ENCODE measurements at places on chromosomes 6 and 20.
A peak's percentile ranks its signal among the peaks of the same experiment; 100 is the strongest.

GRCh38 chr6:128491100-128491581 is 29.3 kb downstream of the PTPRK start:
- DNase-seq, result peak; percentile 6

DNA sequence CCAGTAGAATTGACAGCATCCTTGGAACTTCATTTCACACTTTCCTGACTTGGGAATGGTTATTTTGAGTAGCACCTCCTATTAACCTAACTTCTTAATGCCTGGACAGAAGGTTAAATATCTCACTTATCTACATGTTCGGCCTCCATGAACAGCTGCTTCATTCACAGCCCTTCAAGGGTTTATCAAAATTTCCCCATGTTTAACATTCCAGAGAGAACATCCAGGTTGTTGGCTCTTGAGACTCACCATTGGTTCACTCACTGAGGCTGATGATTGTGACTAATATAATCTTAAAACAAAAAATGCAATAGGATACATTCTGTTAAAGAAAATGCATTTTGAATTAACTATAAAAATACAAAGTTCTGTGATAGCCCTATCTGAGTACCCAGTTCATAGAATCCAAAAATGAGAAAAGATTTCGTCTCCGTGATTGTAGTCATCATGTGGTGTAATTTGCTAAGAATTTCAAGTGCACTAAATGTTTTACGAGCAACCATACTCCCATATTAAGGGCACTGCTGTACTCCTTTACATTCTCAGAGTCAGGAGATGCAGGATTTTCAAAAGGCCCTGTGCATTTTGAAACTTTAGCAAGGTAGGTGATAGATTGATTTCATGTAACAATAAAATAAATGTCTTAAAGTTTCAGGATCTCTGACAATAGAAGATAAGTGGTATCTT is 260.6 kb upstream of the TAB2 start:
- peak; percentile 23 for DNase-seq

DNA sequence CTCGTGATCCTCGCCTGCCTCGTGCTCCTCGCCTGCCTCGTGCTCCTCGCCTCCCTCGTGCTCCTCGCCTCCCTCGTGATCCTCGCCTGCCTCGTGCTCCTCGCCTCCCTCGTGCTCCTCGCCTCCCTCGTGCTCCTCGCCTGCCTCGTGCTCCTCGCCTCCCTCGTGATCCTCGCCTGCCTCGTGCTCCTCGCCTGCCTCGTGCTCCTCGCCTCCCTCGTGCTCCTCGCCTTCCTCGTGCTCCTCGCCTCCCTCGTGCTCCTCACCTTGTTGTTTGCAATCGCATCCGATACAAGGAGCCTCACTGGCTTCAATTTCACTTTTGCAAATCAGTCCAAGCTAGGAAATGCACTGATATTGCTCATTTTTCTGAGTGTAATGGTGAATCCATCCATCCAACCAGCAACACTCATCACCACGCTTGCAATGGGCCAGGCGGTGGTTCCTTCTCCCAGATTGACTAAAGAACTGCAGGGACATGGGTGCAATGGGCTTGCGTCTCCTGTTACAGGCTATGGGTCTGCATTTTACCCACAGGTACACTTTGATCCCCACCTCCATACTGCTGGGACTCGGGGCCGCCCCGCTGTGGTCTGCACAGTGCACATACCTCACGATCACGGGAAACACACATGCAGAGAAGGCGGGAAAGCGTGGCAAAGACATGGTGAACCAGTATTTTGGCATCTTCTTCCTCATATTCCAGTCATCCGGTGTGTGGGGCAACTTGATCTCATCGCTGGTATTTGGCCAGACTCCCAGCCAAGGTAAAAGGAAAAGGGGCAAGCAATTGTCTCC is 4.6 kb downstream of the UNC93A start:
- DNase-seq, result no peak

DNA sequence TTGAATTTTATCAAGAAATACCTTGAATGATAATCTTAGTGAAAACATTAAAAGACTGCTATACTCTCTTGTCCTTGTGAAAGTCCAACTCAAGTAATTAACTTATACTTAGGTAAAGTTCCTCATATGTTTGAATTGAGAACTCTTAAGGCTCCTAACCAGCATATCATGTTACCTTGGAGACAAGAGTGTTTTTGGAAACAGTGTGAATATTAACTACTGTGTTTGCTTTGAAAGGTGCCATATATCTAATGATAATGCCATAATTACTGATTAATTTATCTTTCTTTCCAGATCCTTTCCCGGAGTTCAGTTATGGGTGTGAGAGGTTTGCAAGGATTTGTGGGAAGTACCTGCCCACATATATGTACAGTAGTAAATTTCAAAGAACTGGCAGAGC is 10.5 kb downstream of the FAM120B start:
- DNase-seq, result no peak

- no peak for DNase-seq
Measured at GRCh38 chr6:3408665-3409064, 48.2 kb downstream of the SLC22A23 start.

DNA sequence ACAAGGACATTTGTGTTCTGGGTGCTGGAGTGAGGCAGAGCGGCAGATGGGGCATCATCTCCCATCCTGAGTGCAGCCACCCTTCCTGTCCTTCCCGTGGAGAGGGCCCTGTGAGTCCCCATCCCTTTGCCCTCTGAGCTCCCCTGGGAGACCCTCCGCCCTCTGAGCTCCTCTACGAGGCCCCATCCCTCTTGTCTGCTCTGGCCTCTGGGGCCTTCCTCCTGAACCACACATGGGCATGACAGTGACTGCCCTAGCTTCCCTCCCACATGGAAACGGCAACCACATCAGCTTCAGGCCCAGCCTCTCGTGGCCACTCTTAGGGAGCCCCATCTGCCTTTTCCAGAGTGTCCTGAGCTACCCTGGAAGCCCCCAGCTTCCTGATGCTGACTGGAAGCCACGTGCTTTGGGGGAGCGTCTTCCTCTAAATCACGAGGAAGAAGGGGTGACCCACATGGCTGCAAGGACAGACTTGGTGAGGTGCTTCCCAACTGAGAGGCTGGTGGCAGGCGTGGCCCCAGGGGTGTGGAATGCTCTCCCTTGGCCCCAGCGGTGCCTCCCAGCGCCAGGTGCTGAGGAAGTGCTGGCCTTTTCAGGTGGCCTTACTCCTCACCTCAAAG is 52.6 kb downstream of the GINS1 start:
- no peak for DNase-seq

Data from DMS79 treated with DMSO at 0.1 percent for 48 hours (cell line).